ENCODE measurements at places on chromosomes 3 and 15.

- no peak for DNase-seq
Observed at GRCh38 chr15:60387321-60387720, 10.5 kb downstream of the ANXA2 start.

DNA sequence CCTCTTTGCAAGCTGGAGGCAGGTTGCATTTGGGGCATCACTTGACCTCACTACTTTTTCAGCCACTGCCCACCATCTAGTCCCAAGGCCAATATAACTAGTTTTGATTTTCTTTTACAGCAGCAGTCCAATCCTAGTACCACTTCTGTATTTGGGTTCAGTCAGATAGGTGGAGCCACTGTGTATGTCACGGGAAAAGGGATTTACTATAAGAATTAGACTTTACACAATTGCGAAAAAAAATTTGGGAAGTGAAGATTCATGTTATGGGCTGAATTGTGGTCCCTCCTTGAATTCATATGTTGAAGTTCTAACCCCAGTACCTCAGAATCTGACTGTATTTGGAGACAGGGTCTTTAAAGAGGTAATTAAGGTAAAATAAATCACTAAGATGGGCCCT lies 37.4 kb upstream of the NMNAT3 start:
- no peak for DNase-seq

GRCh38 chr3:71006810-71007785 lies 576.4 kb downstream of the FOXP1 start:
- DNase-seq = no peak

- no peak for DNase-seq
Observed at GRCh38 chr3:2024713-2025112, 74.0 kb upstream of the CNTN4 start.

GRCh38 chr3:86991840-86992435 lies 989 bp upstream of the VGLL3 start:
- no peak for DNase-seq

- DNase-seq = peak; percentile 10
Observed at GRCh38 chr3:2154621-2155020, 56.0 kb downstream of the CNTN4 start.

- no peak for DNase-seq
Observed at GRCh38 chr15:63104727-63105126, 16.9 kb upstream of the LACTB start.

DNA sequence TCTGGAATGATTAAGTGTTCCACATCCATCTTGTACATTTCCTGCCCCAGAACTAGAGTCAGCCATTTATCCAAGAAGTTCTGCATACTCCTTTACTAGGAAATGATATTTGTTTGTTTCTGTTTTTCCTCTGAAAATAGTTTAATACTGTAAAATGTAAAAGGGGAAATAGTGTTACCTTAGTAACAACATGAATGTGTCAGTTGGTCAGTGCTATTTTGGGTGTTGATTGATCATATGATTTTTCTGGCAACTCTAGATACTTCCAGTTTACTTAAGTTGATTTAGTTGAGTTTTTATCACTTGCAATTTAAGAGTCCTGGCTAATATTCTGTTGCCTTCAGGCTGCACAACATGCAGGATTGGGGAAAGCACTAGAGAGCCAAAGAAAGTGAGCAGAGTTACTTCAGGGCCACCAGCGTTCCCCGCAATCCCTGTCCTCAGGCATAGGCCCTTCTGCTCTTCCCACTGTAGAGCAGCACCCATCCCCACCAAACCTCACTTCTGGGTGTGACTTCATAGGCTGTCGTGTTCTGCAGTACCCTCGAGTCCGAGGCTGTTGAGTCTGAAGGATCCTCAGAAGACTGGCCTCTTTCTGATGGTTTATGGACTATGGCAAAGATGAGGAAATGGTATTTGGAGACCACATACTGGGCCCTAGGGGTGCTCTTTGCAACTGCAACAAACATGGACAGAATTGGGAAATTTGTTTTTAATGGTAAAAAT lies 69.0 kb downstream of the CHD2 start:
- DNase-seq = no peak

GRCh38 chr15:92682741-92683510 lies 27.4 kb upstream of the FAM174B start:
- DNase-seq = no peak

DNA sequence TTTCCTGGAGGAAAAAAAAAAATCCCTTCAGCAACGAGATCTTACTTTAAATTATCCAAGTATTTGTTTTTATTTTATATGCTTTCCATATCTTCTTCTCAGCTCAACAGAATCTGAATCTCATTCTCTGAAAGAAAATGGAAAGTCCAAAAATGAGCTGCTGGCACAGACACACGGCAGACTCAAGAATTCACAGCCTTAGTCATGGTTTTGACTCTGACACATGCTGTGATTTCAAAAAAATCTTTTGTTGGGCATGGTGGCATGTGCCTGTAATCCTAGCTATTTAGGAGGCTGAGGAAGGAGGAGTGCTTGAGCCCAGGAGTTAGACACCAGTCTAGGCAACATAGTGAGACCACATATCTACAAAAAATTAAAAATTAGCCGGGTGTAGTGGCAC lies 565.0 kb downstream of the MAGI1 start:
- DNase-seq = no peak

DNA sequence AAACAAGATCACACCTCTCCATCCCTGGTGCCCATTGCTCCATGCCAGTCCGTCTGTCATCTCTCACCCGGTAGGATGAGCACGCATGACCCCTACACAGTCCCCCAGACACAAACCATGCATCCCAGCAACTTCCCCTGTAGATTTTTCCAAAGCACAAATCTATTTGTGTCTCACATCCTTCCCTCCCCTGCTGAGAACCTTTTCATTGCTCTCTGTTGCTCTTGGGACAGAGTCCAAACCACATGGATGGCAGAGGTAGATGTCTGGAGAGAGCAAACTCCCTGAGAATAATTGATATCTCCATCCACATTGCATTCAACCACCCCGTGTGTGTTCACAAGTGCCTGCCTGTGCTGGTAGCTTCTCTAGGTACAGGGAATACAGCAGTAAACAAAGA lies 29.9 kb upstream of the LRTM1 start:
- no peak for DNase-seq

DNA sequence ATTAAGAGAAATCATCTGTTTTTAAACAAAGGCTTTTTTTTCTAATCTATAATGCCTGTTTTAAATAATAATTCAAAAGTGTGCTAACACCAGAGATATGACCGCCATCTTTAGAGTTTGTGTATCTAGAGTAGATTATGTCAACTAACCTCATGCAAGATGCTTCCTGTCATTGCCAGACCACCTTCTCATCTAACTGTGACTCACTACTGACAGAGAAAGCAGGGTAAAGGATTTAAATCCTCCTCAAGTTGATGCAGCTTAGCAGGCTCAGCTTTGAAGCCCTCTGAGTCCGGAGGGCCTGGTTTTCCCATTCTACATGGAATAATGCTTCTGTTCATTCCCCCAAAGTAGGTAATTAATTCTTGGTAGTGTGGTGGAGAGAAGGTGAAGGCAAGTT lies 108.5 kb downstream of the ECT2 start:
- no peak for DNase-seq

- DNase-seq = no peak
Observed at GRCh38 chr3:194296454-194297263, 54.5 kb downstream of the CPN2 start.

GRCh38 chr3:71360764-71361163 lies 222.8 kb downstream of the FOXP1 start:
- no peak for DNase-seq

DNA sequence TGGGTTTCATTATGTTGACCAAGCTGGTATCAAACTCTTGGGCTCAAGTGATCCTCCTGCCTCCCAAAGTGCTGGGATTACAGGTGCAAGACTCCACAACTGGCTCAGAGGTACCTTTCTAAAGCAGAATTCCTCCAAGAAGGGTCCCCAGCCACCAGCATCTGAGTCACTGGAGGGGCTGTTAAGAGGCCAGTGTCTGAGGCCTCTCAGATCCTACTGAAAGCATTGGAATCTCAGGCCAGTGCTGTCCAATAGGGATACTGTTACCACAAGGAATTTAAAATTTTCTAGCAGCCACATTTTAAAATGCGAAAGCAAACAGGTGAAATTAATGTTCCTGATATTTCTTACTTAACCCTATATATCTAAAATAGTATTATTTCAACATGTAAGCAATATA lies 1.3 kb downstream of the CAV3 start:
- DNase-seq = no peak

DNA sequence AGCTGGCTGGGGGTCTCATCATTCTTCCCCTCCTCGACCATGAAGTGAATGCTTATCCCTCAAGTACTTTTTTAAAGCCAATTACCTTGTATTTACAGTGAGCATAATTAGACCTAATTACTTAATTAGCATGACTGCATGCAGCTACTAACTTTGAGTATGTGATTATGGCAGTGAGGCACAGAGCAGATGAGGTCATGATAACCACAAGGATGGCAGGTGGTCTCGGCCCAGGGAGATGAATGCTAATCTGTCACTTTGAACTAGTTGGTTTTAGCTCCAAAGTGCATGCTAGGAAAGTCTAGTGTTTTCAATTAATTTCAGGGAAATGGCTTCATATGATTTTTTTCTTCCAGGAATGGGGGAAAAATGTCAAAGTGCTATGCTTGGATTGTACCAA lies 233.8 kb downstream of the NTRK3 start:
- no peak for DNase-seq

GRCh38 chr3:29475854-29476253 lies 195.0 kb downstream of the RBMS3 start:
- DNase-seq = no peak

DNA sequence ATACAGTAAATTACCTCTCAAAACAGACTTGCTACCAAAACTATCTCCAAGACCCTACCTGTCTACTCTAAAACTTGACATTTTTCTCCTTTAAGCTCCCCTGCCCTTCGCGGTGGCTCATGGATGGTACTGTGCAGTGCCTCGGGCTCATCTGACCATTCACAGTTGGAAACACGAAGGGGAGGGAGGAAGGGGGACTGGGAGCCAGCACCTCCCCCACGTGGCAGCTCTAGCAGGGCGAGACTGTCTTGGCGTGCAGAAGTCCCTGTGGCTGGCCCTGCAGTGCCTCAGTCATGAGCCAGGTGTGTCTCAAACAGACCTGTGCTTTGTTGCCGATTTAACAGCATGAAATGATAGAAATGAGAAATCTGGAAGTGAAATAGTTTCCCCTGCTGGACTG lies 372.0 kb downstream of the GABRG3 start:
- no peak for DNase-seq

- no peak for DNase-seq
Observed at GRCh38 chr15:21271566-21271965, 168.7 kb downstream of the POTEB3 start.

- peak; percentile 13 for DNase-seq
Observed at GRCh38 chr3:153385343-153385742, 223.3 kb downstream of the RAP2B start.

- DNase-seq = no peak
Observed at GRCh38 chr15:62951481-62951880, 91.1 kb upstream of the TPM1 start.

Data from thymus (tissue), 14 donors.